Motor neuron (in vitro differentiated cells): ENCODE measurements at places on chromosomes 11 and 22. TPM values are rescaled to one million over a fixed set of nuclear protein-coding genes. Genes with fewer than 3 reads are reported as not detected.

DNA sequence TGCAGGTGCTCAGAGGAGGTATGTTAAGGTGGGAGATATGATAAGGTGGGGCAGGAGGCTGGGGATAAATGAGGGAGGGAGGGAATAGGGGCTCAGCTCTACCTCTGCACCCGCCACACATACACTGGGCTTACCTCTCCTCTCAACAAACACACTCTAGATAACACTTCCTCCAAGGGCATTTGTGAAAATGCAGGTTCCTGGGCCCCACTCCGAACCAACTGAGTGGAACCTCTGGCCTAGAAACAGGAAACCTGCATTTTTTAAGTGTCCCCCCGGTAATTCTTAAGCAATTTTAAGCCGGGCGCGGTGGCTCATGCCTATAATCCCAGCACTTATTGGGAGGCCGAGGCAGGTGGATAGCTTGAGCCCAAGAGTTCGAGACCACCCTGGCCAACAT lies 46.5 kb upstream of the CD5 start:
- ATAC-seq = no peak

DNA sequence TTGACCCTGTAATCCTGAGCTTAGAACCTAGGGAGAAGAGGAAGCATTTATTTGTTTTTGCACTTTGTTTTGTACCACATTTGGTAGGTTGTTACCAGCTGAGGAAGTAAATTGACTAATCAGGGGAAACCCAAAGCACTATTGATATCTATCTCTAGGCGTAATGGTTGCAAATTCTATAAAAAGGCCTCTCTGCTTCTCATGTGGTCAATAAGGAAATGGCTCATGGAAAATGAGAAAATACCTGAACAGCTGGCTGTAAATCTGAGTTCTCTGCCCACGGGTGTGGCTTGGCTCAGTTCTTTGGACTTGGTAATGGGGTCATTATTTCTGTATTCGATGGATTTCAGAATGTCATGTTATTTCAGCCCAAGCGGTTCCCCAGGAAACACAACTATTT lies 42.4 kb downstream of the BARX2 start:
- no peak for ATAC-seq

DNA sequence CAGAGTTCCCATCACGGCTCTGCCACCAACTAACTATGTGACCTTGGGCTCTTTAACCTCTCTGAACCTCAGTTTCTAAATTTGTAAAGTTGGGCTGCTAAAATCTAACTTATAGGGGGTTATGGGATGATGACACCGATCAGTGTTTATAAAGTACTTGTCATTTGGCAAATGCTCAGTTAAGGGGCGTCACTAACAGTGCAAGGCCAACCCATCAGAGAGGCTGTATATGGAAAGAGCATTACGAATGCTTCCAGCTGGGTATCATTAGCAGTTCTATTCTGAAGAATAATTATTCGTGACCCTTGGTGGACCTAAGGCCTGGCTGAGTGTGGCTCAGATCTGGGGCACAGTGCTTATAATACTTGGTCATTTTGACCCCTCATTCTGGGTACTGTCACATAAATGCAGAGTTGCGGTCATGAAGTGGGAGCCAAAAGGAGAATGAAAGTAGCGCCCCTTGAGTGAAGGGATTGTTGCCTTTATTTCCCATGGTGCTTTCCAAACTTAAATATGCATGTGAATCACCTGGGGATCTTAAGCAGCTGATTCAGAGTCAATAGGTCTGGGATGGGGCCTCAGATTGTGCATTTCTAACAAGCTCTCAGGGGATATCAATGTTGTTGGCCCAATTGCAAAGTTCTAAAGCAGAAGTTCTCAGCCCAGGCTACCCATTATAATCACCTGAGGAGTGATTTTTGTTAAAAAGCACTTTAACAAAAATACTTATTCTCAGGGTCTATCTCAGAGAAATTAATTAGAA lies 115.8 kb downstream of the CSNK2A3 start:
- ATAC-seq = peak; percentile 85

- no peak for ATAC-seq
Observed at GRCh38 chr22:31637447-31637890, 24.5 kb downstream of the PISD start.

GRCh38 chr22:36818010-36818642 lies 1.3 kb upstream of the PVALB start:
- ATAC-seq = peak; percentile 56

OR8U1 gene
- total RNA-seq = not detected in 2 replicates

TPBGL gene
- 0.33 and 0.38 TPM in 2 replicates for total RNA-seq

KLHDC7B gene
- 0.16 and 0.25 TPM in 2 replicates for total RNA-seq
